SK-N-SH (cell line): ENCODE measurements at places on chromosomes 3 and 15.

- peak; percentile 79 for DNase-seq
Observed at GRCh38 chr3:183824761-183825455, 469 bp downstream of the MAP6D1 start.

- no peak for DNase-seq
Observed at GRCh38 chr3:157077565-157077991, 82.4 kb downstream of the CCNL1 start.

GRCh38 chr3:100316641-100317069 lies 17.9 kb upstream of the NIT2 start:
- DNase-seq = peak; percentile 45

GRCh38 chr3:156776031-156776430 lies 50.1 kb upstream of the LEKR1 start:
- no peak for DNase-seq

GRCh38 chr3:17201538-17201937 lies 316.8 kb downstream of the PLCL2 start:
- no peak for DNase-seq

DNA sequence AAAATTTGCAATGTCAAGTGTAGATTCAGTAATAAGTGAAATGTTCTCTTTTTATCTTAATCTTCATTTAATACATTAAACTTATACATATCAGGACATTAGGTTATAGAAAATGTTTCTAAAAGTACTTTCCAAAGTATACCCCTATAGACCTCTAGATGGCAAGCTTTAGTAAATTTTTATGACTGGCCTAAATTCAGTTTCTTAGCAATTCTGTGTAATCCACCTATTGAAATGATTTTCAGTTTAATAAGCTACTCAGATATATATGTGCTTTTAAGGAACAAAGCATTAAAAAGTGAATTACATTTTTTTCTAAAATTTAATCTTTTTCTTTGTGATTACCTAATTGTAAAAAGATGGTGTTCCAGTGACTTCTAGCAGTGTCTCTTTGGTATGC lies 342.2 kb downstream of the GBE1 start:
- DNase-seq = peak; percentile 36

DNA sequence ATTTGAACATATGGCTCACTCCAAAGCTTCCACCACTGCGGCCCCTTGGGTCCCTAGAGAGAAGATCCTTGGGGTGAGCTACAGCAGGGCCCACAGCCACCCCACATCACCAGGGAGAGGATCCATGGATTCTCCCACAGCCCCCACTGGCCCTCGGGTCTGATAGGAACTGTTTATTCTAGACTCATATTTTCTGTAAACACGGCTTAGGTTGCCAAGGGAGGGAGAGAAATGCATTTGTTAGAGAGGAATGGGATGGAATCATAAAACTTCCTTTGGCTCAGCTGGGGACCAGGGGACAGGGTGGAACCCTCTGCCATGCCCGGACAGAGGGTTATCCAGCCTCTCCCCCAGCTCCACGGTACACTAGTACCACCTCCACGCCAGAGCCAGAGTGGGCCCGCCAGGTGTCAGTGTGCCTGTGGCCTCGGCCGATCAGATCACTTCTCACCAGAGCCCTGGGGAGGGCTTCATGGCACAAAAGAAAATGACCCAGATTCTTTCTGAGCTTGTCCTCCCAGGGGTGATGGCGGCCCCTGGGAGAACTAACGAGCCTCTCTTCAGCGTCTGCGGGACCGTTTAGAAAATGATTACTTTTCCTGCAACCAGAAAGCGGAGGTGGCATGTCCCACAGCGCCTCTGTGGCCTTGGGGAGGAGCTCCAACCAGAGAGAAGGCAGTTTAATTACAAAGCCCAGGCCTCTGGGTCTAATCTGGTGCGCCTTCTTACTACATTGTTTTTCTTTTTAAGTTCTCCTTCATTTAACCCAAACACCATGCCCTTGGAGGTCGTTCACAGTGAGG lies 33.7 kb downstream of the ADCY5 start:
- DNase-seq = no peak

- DNase-seq = no peak
Observed at GRCh38 chr3:109136523-109136922, at the start of gene C3orf85. C3orf85 (plus strand) TSS chr3:109136719; CDS start chr3:109136848, 129 bp downstream.

GRCh38 chr3:177371888-177372287 lies 174.6 kb upstream of the TBL1XR1 start:
- DNase-seq = no peak

GRCh38 chr3:106364477-106364876 lies 495.7 kb upstream of the CBLB start:
- no peak for DNase-seq

GRCh38 chr3:112090887-112091586 lies 4.8 kb downstream of the C3orf52 start:
- DNase-seq = no peak

DNA sequence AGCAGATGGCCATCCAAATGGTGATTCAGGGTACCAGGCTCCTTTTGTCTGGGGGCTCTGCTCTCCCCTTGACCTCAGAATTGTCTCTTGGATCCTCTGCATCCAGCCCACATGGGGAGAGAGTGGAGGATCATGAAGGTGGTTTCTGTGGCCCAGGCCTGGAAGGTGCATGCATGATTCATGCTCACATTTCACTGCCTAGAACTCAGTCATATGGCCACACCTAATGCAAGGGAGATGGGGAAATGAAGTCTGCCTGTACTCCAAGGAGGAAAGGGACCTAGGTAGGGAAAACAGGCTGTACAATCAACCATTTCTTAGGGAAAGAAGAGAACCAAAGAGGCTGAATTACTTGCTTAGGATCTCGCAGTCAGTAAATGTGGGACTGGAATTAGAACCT lies 15.1 kb downstream of the HRG start:
- DNase-seq = no peak

DNA sequence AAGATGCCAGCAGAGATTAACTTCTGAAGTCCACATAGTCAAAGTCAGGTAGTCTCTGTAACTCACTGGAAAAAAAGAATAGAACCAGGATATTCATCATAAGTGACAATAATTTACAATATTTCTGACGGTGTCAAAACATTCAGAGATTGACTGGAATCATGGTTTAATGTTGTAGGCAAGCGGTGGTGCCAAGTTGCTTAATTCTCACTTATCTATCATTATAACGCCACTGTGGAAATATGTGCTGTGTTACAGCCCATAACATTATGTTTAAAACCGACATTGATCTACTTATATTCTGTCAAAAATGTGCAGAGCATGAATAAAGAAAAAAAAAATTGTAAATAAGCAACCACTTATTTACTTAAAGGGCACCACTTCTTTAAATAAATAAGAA lies 801.7 kb downstream of the DIPK2A start:
- DNase-seq = no peak

DNA sequence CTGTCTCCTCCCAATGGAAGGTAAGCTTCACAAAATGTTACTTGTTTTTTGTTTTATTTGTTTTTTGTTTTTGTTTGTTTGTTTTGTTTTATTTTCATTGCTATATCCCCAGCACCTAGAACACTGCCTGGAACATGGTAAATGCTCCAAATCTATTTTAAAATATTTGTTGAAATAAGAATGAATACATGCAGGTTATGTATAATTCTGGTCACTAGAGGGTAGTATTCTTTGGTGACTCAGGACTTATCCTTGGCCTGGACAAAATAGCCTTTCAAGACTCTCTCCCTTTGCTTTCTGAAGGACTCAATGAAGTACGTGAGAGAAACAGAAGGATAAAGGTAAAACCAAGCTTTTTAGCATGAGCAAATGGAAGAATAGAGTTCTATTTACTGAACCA lies 46.9 kb upstream of the PPP2R3A start:
- peak; percentile 30 for DNase-seq

GRCh38 chr3:111598552-111598951 lies 3.4 kb upstream of the ZBED2 start:
- DNase-seq = no peak

- DNase-seq = no peak
Observed at GRCh38 chr3:116161575-116162525, 283.4 kb downstream of the LSAMP start.

- DNase-seq = peak; percentile 75
Observed at GRCh38 chr3:33218446-33219174, at the start of gene SUSD5. SUSD5 (minus strand) TSS chr3:33218810; CDS start chr3:33218797, 13 bp downstream.
